ENCODE measurements at places on chromosomes 3 and 15.

GRCh38 chr15:53033709-53034108 is 243.6 kb upstream of the ONECUT1 start:
- DNase-seq = no peak

DNA sequence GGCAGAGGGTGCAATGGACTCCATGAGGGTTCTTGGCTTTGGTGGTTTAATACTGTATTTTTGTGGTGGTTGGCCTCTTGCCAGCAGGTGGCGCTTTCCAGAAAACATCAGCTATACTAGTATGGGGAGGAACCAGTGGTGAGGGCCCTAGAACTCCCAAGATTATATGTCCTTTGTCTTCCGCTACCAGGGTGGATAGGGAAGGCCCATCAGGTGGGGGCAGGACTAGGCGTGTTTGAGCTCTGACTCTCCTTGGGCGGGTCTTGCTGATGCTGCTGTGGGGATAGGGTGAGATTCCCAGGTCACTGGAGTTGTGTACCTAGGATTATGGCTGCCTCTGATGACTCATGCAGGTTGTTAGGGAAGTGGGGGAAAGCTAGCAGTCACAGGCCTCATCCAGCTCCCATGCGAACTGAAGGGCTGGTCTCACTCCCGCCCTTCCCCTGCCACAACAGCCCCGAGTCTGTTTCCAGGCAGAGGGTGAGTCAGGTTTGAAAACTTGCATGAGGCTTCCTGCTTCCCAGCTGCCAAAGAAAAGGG is 357.7 kb downstream of the OTOL1 start:
- DNase-seq = no peak

- no peak for DNase-seq
Measured at GRCh38 chr15:33518421-33518820, 207.7 kb downstream of the RYR3 start.

- DNase-seq = no peak
Measured at GRCh38 chr15:43932907-43933306, 106.1 kb downstream of the WDR76 start.

GRCh38 chr3:44235604-44236484 is 5.8 kb upstream of the TOPAZ1 start:
- peak; percentile 24 for DNase-seq

GRCh38 chr3:80350771-80351170 is 583.0 kb upstream of the ROBO1 start:
- no peak for DNase-seq

- DNase-seq = no peak
Measured at GRCh38 chr3:109025896-109026295, 72.2 kb upstream of the GUCA1C start.

GRCh38 chr3:63892773-63893352 is 19.3 kb downstream of the SCAANT1 start:
- no peak for DNase-seq

- DNase-seq = no peak
Measured at GRCh38 chr3:135272026-135272669, 477.1 kb downstream of the EPHB1 start.

DNA sequence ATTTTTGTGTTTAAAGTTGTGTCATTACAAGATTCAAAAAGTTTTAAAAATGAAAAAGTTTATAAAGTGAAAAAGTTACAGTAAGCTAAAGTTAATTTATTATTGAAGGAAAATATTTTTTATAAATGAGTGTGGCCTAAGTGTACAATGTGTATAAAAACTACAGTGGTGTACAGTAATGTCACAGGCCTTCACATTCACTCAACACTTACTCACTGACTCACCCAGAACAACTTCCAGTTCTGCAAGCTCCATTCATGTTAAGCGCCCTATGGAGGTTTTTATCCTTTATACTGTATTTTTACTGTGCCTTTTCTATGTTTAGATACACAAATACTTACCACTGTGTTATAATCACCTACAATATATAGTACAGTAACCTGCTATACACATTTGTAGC is 76.3 kb downstream of the DTWD1 start:
- DNase-seq = no peak

- DNase-seq = no peak
Measured at GRCh38 chr3:154161806-154162205, 40.6 kb downstream of the ARHGEF26 start.

- DNase-seq = no peak
Measured at GRCh38 chr3:126552688-126553283, 5.9 kb downstream of the C3orf22 start.

GRCh38 chr3:140170612-140171011 is 235.6 kb downstream of the CLSTN2 start:
- DNase-seq = no peak

DNA sequence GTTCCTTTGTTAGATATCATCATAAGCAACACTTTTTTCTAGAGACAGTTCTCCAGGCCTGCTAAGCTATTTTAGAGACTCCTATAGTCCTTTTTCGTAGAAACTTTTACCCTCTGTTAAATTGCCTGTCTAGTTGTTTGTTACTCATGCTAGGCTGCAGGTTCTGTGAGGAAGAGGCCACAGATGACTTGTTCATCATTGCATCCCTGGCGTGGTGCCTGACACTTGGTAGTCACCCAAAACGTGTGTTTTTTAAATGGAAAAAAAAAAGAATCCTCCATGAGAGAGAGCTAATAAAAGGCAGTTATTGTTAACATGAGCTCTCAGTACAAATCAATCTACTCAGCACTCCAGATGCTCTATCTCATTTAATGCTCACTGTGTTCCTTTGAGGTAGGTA is 35.1 kb downstream of the CCDC54 start:
- no peak for DNase-seq

GRCh38 chr3:30426293-30426993 is 180.0 kb upstream of the TGFBR2 start:
- no peak for DNase-seq

DNA sequence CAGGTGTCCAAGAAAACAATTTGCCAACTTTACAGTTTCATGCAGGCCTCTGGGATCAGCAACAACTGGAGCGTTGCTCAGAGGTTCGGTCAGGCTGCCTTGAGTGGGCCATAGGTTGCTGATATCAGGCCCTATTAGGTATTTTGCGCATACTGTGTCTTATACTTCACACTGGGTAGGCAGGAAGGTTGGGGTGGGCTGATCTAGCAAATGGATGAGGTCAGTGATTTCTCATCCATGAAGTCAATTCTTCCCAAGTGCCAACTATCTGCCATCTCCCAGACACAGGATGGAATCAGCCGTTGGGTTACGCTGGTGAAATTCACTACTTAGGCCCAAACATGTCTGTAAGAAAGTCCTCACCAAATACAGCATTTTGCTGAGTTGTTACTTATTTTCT is 77.6 kb downstream of the SLC7A14 start:
- no peak for DNase-seq

DNA sequence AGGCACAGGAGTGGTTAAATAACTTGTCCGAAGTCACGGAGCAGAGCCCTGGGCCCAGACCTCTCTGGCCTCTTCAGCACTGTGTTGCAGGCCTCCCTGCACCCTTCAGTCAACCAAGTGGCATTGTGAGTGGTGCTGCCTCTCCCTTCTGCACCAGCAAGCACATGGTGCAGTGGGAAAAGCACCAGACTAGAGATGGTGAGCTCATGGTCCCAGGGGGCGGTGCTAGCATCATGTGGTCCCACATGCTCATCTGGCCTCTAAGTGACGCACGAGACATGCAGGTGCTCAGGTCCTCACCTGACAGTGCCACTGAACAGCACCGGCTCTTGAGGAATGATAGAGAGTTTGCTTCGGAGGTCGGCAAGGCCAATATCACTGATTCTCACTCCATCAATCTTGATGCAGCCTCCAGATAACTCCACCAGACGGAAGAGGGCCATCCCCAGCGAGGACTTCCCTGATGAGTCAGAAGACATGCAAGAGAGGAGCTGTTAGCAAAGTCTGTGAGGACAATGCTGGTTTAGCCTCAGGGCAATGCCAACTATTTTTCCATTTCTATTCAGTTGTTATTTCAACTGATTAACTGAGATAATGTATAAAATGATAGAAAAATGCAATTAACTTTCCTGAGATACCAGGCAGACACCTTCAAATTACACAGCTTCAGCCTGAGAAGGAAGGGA is 53.1 kb upstream of the PARL start:
- no peak for DNase-seq

- no peak for DNase-seq
Measured at GRCh38 chr15:37015451-37015850, 84.9 kb downstream of the MEIS2 start.

GRCh38 chr15:83848315-83849050 is 194.6 kb downstream of the ADAMTSL3 start:
- DNase-seq = no peak

DNA sequence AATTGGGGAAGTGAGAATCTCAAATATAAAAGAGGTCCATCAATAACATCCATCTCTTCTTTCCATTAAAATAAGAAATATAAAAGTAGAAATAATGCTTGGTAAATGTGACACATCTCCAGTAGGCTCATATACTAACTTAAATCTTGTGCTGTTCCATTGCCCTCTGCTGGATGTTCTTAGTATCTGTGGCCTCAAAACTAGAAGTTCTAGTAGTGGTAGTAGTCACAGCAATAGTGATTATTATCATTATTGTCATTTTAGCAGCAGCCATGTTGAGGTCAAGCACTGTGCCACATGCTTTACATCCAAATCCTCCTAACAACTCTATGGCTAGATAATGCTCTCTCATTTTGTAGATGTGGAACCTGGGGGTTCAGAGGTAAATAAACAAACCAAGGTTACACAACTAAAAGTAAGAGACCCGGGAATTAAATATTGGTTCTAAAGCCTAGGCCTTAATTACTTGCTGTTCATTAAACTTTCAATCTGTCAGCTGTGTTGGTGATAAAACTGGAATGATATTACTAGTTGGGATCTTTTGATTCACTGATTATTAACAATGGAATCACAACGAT is 20.2 kb upstream of the BTLA start:
- no peak for DNase-seq

GRCh38 chr3:50003216-50003615 is 63.3 kb downstream of the RBM6 start:
- no peak for DNase-seq

GRCh38 chr3:127211118-127212060 is 18.5 kb downstream of the PRR23E start:
- no peak for DNase-seq

DNA sequence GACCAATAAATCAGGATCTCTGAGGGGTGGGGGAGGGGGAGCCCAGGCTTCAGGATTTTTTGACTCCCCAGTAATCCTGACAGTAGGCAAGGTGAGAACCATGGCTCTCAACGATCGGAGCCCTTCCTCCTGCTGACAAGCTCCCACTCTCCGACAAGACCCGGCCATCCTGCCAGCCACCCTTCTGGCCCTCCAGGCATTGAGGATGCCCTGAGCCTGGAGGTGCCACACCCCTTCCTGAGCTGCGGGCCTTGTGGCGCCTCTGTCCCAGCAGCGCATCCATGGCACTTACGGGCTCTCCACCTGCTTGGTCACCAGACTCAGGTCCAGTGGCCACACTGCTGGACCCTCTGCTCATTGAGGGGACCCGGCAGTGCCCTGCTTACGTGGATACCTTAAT is 46.0 kb downstream of the MGLL start:
- no peak for DNase-seq

GRCh38 chr3:120370463-120370862 is 21.3 kb upstream of the LRRC58 start:
- DNase-seq = no peak

DNA sequence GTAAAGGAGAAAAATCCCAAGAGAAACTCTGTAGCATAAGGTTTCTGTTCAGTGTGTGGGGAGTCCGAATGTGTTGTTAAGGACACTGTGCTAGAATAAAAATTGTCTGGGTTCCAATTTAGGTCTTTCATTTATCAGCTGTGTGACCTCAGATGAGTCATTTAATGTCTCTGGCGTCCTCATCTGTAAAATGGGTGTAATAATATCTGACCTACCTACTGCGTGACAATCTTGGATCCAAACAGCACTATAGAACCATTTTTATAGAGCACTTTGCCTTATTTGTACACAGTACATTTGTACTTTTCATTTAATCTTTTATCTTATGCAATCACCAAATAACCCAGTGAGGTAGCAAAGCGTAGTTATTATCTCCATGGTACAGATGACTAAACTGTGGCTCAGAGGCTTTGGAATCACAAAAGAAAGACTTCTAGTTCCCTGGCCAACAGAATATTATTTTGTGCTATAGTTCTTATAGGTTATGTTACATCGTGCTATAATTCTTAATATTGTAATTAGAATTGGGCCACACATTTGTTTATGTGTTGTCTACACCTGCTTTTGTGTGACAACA is 46.6 kb upstream of the TNIK start:
- DNase-seq = no peak

- no peak for DNase-seq
Measured at GRCh38 chr3:196165850-196166249, 45.4 kb downstream of the ZDHHC19 start.

DNA sequence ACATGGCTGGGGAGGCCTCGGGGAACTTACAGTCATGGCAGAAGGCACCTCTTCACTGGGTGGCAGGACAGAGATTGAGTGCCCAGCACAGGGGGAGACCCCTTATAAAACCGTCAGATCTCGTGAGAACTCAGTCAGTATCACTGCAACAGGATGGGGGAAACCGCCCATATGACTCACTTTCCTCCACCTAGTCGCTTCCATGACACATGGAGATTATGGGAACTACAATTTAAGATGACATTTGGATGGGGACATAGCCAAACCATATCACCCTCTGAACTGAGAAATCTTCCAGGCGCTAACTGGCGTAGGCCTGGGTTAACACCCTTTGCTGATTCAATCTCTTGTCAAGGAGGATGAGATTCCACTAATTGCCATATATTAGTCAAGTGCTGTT is 392.3 kb downstream of the FEZF2 start:
- no peak for DNase-seq

All from stimulated activated naive CD4-positive, alpha-beta T cell treated with Interleukin-2 at 50 U/mL for 16 hours (primary cell).